Cortex of kidney (tissue), 1 donor: ENCODE measurements at places on chromosomes 7 and 10.

DNA sequence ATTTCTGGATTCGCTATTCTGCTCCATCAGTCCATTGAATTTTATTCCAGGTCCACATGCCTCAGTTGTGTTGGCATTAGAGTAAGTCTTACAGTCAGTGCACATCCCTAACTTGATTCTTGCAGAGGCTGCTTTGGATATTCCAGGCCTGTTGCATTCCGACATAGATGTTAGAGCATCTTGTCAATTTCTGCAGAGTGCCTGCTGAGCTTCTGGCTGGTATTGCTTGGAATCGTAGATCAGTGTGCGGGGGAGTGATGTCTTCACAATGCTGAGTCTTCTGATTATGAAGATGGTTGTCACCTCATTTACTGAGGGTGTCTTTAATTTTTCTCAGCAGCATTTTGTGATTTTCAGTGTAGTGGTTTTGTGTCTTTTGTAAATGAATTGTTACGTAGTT, 45.2 kb downstream of the INPP5A start:
- no peak for DNase-seq

GRCh38 chr7:101612885-101613515, 16.1 kb downstream of the MYL10 start:
- DNase-seq = no peak

GRCh38 chr7:128025819-128026218, 5.4 kb downstream of the LRRC4 start:
- no peak for DNase-seq

GRCh38 chr7:96823274-96823673, 113.6 kb upstream of the SEM1 start:
- no peak for DNase-seq

- no peak for DNase-seq
Observed at GRCh38 chr7:29779017-29779416, 27.3 kb upstream of the WIPF3 start.

GRCh38 chr7:16264036-16264819, 157.1 kb downstream of the CRPPA start:
- no peak for DNase-seq
